Astrocyte (in vitro differentiated cells and primary cell): ENCODE measurements at places on chromosomes 6 and 20. TPM values are rescaled to one million over a fixed set of nuclear protein-coding genes. Genes with fewer than 3 reads are reported as not detected.

DNA sequence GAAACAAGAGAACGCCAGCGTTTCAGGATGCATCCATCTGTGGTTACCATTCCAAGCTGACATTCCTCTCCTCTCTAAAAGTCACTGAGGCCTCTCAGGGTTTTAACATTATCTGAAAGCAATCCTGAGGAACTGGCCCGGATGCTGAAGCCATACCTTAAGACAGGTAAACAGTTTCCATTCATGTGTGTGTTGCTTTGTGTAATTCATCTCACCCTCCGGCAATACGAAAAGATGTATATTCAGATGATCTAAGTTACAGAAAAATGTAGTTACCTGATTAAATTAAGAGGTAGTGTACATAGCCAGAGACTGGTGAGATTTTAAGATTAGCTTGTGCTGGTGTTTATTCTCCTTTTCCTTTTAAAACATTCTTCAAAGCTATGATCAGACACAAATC lies 68.4 kb upstream of the BACH2 start:
- no peak overlapping the region for H3K27ac ChIP-seq
- peaks cover 16% of the 10 kb centered on the region for H3K4me1 ChIP-seq
- H3K4me3 ChIP-seq: no peak overlapping the region
- no peaks in the 10 kb centered on the region for H3K36me3 ChIP-seq
- peaks cover 4% of the 10 kb centered on the region for H3K27me3 ChIP-seq

DNA sequence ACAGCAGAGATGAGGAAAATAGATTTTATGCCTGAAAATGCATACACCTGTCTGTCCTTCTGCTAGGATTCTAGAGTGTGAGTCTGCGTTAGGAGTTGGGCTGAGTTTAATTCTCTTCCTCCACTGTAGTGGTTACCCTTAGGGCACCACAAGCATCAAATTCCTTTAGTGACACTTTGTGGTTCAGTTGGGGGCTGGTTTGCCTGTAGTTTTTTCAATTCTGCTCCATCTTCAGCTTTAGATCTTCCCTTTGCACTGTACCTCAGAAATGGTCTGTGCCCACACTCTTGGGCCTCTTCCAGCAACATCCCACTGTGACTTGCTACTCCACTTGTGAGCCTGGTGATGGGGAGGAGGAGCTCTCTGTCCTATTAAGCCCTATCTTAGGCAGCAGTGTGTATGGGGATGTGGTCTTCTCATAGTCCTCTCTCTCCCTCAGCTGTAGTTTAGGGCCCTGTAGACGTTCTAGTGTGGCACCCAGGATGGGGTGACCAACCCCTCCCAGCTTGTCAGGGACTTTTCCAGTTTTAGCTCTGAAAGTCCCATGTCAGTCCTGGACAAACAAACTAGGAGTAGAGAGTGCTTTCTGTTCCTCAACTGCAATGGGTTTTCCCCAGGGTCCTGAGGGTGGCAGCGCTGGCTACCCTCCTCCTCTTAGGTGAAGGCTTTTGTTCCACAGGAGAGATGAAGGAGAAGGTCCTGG lies 19.7 kb upstream of the OGFRL1 start:
- no peaks in the 10 kb centered on the region for H3K4me1 ChIP-seq
- no peaks in the 10 kb centered on the region for H3K27me3 ChIP-seq
- DNase-seq: no peak

- H3K27ac ChIP-seq: no peak overlapping the region
- H3K4me3 ChIP-seq: no peak overlapping the region
- no peaks in the 10 kb centered on the region for H3K4me1 ChIP-seq
- peaks cover 10% of the 10 kb centered on the region for H3K36me3 ChIP-seq
- DNase-seq: no peak
These were observed 14.7 kb downstream of the GINM1 start for GRCh38 chr6:149580880-149581279.

- H3K36me3 ChIP-seq: no peaks in the 10 kb centered on the region
- DNase-seq: no peak
- H3K27me3 ChIP-seq: no peaks in the 10 kb centered on the region
These were observed 14.0 kb upstream of the KIF3B start for GRCh38 chr20:32263398-32263954.

Gene OPRL1
- 2.8 and 3.6 TPM in 2 replicates for total RNA-seq

- peaks cover 28% of the 10 kb centered on the region for H3K4me1 ChIP-seq
- H3K27ac ChIP-seq: no peak overlapping the region
- H3K4me3 ChIP-seq: no peak overlapping the region
These were observed 38.2 kb downstream of the KIAA1755 start for GRCh38 chr20:38222231-38222922.

DNA sequence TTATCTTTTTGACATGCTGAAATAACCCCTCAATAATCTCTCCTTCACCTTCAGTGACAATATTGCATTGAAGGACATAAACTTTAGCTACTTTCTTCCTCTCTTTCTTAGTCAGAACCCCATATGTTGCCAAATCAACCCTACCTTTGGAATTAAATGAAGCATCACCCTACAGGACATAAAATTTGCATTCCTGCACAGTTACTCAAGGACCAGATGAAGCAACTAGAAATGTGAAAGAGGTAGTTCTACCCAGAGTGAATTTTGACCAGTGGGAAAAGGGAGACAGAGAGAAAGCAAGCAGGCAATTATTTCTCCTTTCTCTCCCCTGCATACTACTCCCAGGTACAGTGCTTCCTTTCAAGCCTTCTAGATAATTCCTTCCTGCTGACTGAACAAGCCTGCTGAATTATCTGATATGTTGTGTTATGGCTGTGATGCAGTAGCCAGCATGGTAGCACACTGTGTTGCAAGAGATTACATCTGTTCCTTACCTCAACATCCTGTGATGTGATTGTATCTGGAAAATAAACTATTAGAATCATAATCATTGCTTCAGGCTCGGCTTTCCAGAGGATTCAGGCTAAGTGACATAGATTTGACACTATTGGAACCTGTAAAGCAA lies 16.6 kb downstream of the TENT5A start:
- no peak overlapping the region for H3K4me3 ChIP-seq
- no peak overlapping the region for H3K27ac ChIP-seq
- H3K27me3 ChIP-seq: no peaks in the 10 kb centered on the region
- DNase-seq: no peak
- H3K36me3 ChIP-seq: no peaks in the 10 kb centered on the region

DNA sequence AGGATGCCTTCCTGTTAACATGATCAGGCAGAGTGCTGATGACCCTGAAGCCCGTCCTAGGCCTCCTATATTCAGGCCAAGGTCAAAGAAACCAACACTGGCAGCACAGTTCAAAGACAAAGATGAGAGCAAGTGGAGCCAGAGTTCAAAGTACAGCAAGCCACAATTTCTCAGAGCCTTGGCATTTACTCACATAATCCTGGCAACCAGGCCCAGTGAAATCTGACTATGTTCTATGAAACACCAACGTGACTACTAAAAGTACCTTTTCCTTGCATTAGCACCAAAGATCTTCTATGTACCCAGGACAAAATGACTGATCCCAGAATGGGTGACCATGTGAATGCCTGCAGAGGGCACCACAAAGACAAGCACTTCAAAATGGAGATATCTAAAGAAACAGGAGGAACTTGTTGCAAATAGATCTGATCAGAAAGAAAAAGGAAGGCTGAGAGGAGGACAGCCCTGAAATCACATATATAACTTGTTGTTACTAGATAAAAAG lies 3.9 kb downstream of the NFS1 start:
- peaks cover 16% of the 10 kb centered on the region for H3K4me1 ChIP-seq
- H3K27ac ChIP-seq: no peak overlapping the region
- DNase-seq: no peak

Gene LRFN2
- 0.32 and 0.94 TPM in 2 replicates for total RNA-seq
